AML-193 (cell line): ENCODE measurements at places on chromosomes 12 and 14.

GRCh38 chr12:27588776-27589175 lies 64.8 kb downstream of the PPFIBP1 start:
- DNase-seq = no peak

DNA sequence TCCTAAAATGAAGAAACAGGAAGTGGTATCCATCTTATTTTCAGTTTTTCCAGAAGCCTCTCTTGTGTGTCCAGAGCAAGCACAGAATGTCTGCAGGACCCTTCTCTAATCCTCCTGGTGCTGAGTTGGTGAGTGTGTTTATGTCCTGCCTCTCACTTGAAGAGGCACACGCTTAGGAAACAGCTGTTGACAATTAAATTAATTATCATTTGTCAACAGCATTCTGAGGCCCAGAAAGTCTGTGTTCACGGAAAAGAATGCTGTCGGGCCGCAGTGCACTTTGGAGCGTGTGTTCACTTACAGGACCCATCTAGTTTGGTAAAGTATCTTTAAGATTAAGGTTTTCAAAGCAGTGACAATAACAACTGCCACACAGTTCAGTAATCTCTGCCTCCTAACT lies 70.5 kb downstream of the LMNTD1 start:
- DNase-seq = no peak

DNA sequence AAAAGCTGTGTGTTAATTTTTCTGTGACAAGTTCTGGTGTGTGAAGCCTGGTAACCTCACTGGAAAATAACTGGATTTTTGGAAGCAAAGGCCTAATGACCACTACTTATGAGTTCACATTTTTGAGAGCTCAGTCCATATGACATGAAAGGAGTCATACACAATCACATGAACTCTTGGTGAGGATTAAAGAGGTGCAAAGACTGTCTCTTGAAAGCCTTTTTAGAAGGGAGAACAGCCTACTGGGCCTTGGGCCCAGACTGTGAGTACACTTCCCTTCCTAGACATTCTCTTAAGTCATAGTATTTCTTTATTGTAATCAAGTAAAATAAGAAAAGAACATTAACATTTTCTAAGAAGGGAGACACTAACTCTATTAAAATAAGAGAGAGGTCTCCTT lies 176.1 kb downstream of the BCAT1 start:
- DNase-seq = no peak

- no peak for DNase-seq
Observed at GRCh38 chr12:58532855-58533608, 387.3 kb downstream of the LRIG3 start.

- DNase-seq = no peak
Observed at GRCh38 chr12:16119618-16120415, 157.7 kb downstream of the SLC15A5 start.

DNA sequence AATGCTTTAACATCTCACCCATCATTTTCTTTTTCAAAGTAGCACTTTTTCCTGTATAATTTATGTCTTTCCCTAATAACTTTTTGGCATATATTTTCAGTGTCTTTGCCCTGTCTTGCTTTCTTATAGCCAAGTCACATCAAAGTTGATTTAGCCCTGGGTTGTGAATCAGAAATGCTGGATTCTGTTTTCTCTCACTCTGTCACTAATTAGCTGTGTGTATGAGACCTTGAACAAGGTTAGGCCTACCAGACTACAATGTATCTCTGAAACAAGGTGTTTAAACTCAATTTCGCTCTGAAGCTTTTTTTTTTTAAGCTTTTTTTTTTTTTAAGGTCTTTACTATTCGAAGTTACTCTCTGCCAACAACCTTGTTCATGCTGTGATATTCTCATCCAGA lies 25.7 kb downstream of the CNOT2 start:
- DNase-seq = no peak

DNA sequence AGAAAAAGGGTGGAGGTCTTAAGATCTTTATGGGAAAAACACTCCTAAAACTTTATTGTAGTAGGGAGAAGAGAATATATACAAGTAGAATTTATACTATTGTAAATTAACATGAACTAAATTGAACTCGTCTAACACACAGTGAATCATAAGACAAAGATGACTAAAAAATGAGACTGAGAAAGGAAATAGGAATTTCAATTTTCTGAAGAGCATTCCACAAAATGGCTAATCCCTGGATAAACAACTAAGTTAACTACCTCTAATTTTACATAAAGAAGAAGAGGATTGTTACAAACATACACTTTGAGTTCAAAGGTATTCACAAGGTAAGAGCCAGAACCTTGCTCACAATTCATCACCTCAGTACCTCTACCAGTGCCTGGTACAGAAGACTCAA lies 2.0 kb downstream of the MAP4K5 start:
- no peak for DNase-seq

- DNase-seq = no peak
Observed at GRCh38 chr14:32733015-32733414, 205.7 kb upstream of the NPAS3 start.
